Heart right ventricle (tissue), 16 donors: ENCODE measurements at places on chromosomes 1 and 21. TPM values are rescaled to one million over a fixed set of nuclear protein-coding genes. Genes with fewer than 3 reads are reported as not detected.

Gene FCRL5
- not detected for total RNA-seq

Gene CDC42BPA
- total RNA-seq = 31.4 TPM

DNA sequence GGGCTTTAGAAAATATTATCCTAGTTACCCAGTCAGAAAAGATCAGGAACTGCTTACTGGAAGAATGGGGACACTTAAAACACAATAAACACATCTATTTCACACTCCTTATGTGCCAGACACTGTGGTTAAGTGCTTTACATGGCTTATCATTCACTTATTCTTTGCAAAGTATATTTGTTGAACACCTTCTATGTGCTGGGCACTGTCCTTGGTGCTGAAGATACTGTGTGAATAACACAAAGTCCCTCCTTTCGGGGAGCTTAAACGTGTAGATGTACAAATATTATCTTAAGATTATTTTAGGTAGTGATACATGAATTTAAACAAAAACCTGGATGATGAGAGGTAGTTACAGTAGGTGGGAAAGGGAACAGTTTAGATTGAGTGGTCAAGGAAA, 169.3 kb downstream of the ST6GALNAC5 start:
- no peak for DNase-seq

GRCh38 chr1:156104065-156104810, 10.3 kb upstream of the LMNA start:
- peak; percentile 88 for DNase-seq

Gene NCSTN
- 86.6 TPM for total RNA-seq

GRCh38 chr1:115867216-115867615, 26.3 kb upstream of the NHLH2 start:
- no peak for DNase-seq
